Kidney (tissue), 22 donors: ENCODE measurements at places on chromosomes 1 and 21. TPM values are rescaled to one million over a fixed set of nuclear protein-coding genes. Genes with fewer than 3 reads are reported as not detected.

- H3K27me3 ChIP-seq, result no peaks in the 10 kb centered on the region
- no peaks in the 10 kb centered on the region for H3K36me3 ChIP-seq
- DNase-seq, result no peak
- no peak overlapping the region for H3K27ac ChIP-seq
- H3K4me3 ChIP-seq, result no peak overlapping the region
- H3K4me1 ChIP-seq, result no peaks in the 10 kb centered on the region
Measured at GRCh38 chr1:226215239-226215638, 8.2 kb upstream of the MIXL1 start.

- H3K27me3 ChIP-seq, result no peaks in the 10 kb centered on the region
- no peak overlapping the region for H3K4me3 ChIP-seq
- H3K4me1 ChIP-seq, result peaks cover 2% of the 10 kb centered on the region
Measured at GRCh38 chr1:227887697-227888403, 59.9 kb downstream of the WNT9A start.

- no peaks in the 10 kb centered on the region for H3K36me3 ChIP-seq
- H3K27ac ChIP-seq, result no peak overlapping the region
- peaks cover 3% of the 10 kb centered on the region for H3K27me3 ChIP-seq
- H3K4me3 ChIP-seq, result no peak overlapping the region
- DNase-seq, result peak; percentile 1
- peaks cover 20% of the 10 kb centered on the region for H3K4me1 ChIP-seq
Measured at GRCh38 chr1:205572421-205572820, 59.4 kb downstream of the ELK4 start.

DNA sequence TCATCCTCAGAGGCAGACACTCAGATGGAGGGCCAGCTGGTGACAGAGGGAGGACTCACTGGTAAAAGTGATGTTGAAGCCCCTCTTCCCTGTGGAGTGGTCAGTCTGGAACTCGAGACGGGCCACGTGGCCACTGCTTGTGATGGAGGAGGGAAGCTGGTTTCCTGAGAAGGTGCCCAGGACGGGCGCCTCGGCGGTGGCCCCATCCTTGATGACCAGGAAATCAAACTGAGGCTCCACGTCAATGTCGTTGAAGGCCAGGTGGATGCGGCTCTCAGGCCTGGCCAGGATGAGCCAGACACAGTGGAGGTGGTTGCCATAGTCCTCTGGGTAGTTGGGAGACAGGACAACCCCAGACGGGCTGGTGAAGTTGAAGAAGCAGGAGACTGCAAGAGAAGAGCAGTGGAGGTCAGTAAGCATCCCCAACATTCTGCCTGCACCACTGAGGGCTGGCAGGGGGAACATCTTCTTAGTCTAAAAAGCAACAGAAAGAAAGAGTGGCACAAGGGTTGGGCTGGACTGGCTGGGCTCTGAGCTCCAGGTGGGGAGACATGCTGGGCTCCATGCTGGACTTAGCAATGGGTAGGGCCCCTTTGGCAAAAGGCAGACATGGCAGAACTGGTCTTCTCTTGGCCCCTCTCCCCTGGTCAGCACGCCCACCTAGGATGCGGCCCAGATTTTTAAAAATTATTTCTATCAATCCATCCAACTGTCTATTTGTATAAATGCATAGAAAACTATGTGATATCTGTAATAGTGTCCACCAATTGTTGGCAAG lies 120.5 kb upstream of the HMGB4 start:
- H3K27ac ChIP-seq, result no peak overlapping the region
- no peaks in the 10 kb centered on the region for H3K36me3 ChIP-seq
- H3K4me1 ChIP-seq, result no peaks in the 10 kb centered on the region
- no peak overlapping the region for H3K4me3 ChIP-seq

DNA sequence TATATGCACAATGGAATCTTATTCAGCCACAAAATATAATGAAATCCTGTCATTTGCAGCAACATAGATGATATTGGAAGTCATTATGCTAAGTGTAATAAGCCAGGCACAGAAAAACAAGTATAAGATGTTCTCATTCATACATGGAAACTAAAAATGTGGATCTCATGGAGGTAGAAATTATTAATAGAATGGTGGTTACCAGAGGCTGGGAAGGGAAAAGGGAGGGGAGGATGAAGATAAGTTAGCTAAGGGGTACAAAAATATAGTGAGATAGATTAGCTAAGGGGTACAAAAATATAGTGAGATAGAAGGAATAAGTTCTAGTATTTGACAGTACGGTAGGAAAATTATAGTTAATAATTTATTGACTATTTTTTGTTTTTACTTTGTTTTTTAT lies 27.9 kb downstream of the LIN9 start:
- no peak overlapping the region for H3K27ac ChIP-seq
- no peaks in the 10 kb centered on the region for H3K36me3 ChIP-seq
- no peak for DNase-seq
- no peaks in the 10 kb centered on the region for H3K4me1 ChIP-seq
- H3K4me3 ChIP-seq, result no peak overlapping the region
- no peaks in the 10 kb centered on the region for H3K27me3 ChIP-seq

DNA sequence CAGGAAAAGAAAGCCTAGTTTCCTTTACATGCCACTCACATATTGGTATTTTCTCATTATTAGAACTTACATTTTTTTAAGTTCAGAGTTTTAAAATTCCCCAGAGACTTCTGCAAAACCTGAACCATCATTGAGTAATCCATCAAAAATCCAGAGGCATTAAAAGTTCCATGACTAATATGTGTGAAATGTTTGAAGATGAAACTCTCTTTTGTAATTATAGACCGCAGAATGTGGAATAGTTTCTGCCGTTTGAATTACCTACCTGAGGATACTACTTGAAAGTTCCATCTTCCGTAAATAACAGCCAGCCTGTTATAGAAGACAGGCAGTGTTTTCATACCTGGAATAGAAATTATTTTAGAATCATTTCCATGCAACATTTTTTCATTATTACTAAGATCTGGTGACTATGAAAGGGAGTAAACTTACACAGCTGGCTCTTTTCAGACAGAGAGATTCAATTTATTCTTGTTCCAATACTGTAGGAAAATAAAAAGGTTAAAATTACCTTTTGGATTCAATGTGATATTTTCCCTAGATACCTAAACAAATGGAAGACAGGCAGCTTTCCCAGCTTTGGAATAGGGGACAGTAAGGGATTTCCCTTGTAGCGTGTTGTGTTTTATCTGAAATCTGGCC lies 131.4 kb downstream of the ST6GALNAC5 start:
- no peak overlapping the region for H3K4me3 ChIP-seq
- H3K27me3 ChIP-seq, result no peaks in the 10 kb centered on the region
- H3K4me1 ChIP-seq, result no peaks in the 10 kb centered on the region
- no peak for DNase-seq
- no peaks in the 10 kb centered on the region for H3K36me3 ChIP-seq

GRCh38 chr1:13812456-13813397 lies 112.7 kb downstream of the PRDM2 start:
- H3K27ac ChIP-seq, result no peak overlapping the region
- no peak overlapping the region for H3K4me3 ChIP-seq
- DNase-seq, result no peak

The OR2G6 gene
- total RNA-seq, result 0.06 TPM

The STYXL2 gene
- total RNA-seq, result 0.38 TPM

The MPL gene
- 0.25 TPM for total RNA-seq

The GJA5 gene
- 28.3 TPM for total RNA-seq

The PLA2G2A gene
- total RNA-seq, result 0.63 TPM

The TMEM61 gene
- total RNA-seq, result 7.0 TPM
